ENCODE measurements at places on chromosomes 5 and 9.
A peak's percentile ranks its signal among the peaks of the same experiment; 100 is the strongest.

GRCh38 chr5:167934551-167934971 is 356.9 kb upstream of the WWC1 start:
- DNase-seq, result peak; percentile 96

GRCh38 chr5:73437101-73437776 is 11.3 kb downstream of the FOXD1 start:
- DNase-seq, result peak; percentile 90

GRCh38 chr9:6184749-6185645 is 30.6 kb upstream of the IL33 start:
- peak; percentile 65 for DNase-seq

GRCh38 chr5:35331956-35332950 is 102.0 kb upstream of the PRLR start:
- peak; percentile 73 for DNase-seq

DNA sequence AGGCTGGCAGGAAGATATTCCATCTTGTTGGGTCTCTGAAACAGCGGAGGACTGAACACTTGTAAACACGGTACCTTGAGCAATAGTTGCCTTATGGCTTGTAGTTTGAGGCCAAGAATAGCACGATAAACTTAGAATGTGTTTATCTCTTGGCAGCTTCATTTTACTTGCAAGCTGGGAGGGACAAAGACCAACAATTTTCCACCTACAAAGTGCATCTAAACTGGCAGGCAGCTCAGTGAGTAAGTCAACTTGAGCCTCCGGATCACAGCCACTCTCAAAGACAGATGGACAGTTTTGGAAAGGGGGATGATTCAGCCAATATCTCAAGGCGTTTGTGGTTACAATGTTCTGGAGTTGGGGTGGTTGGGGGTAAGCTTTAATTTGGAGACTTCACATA is 652.6 kb downstream of the CETN3 start:
- DNase-seq, result peak; percentile 9

GRCh38 chr9:94827584-94828304 is 101.2 kb downstream of the AOPEP start:
- DNase-seq, result no peak

GRCh38 chr5:130501151-130501865 is 597.0 kb downstream of the CHSY3 start:
- DNase-seq, result no peak

- DNase-seq, result no peak
Observed at GRCh38 chr9:9612270-9612669, 1000.5 kb downstream of the PTPRD start.

DNA sequence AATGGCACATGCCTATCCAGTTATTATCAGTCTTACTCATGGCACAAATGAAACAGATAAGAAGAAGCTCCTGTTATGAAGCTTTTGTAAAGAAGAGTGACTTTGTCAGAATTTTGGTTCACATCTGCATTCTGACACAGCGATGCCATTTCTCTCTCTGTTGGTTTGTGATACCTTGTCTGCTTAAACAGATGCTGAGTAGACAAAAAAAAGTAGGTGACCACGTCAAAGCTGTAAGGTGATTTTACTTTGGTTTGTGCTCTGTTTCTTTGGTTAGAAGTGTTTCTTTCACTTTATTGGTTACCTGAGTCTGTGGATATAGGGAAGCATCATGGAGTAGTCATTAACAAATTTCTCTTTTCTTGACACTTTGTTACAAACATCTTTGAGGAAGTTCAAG is 422.3 kb upstream of the ADAMTSL1 start:
- no peak for DNase-seq

- no peak for DNase-seq
Observed at GRCh38 chr5:61504143-61504770, 172.2 kb downstream of the ZSWIM6 start.

DNA sequence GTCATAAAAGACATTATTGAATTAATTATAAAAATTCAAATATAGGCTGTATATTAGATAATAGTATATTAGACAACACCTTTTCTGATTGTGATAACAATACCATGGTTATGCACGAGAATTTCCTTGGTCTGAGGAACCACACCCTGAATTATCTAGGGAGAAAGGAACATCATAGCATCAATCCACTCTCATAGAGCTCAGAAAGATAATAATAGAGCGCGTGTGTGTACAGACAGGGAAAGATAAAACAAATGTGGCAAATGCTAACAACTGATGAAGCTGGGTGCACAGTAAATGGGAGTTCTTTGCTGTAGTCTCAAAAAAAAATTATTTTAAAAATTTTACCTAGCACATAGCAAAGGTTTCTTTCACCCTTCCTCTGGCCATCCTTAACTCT is 143.5 kb downstream of the CDK5RAP2 start:
- DNase-seq, result no peak

GRCh38 chr5:75152860-75153259 is 83.8 kb downstream of the ANKRD31 start:
- DNase-seq, result no peak

DNA sequence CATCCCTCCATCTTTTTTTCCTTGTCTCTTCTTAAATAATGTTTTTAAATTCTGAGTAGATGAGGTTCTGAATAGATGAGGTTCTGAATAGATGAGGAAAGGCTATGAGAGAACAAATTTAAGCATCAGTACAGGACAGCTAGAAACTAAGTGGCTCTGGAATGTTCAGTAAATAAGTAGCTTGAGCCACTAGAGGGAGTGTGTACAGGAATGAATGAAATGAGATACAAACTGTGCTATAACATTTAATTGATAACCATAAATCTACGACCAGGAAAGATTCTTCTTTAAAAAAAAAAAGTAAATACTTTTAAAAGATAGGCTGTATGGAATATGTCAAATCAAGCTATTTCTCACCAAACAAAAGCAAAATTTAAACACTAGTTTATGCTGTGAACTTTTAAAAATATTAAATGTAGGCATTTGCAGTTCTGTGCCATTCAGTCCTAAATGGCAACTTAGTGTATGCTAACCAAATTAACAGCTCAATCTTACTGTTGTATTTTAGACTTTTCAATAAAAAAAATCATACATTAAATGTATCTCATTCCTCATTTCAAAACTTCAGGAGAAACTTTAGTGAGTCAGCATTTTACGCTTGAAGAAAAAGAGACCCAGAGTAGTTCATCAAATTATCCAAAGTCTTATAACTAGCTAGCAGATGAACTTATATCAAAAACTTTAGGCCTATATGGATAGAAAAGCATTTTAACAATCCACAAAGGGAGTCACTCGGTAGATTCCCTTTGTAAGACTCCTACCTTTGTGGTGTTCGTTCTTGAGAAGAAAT is 70.4 kb upstream of the SNX2 start:
- DNase-seq, result peak; percentile 82

DNA sequence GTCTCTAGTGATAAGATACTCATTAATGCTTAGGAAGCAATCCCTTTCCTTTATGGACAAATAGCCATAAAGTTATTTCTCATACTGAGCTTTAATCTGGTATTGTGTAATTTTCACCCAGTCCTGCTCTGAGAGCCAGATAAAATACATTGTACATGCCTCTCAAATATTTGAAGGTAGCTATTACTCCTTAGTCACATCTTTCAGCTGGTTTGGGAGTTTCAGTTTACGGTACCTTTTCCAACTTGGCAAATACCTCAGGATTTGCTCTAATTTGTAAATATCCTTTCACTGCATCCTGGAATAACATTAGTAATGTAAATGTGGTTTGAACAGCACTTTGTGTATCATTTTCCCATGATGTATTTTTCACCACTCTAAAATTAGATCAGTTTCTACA is 47.4 kb downstream of the ABHD17B start:
- peak; percentile 12 for DNase-seq

DNA sequence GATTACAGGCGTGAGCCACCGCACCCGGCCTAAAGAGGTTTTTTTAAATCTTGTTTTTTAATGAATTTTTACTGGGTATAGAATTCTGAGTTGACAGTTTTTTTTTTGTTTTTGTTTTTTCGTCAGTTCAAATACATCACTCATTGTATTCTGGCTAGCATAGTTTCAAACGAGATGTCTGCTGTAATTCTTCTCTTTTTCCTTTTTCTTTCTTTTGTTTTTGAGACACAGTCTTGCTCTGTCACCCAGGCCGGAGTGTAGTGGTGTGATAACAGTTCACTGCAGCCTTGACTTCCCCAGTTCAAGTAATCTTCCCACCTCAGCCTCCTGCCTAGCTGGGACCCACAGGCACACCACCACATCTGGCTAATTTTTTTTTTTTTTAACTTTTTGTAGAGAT is 2.2 kb upstream of the PRRT1B start:
- DNase-seq, result no peak

DNA sequence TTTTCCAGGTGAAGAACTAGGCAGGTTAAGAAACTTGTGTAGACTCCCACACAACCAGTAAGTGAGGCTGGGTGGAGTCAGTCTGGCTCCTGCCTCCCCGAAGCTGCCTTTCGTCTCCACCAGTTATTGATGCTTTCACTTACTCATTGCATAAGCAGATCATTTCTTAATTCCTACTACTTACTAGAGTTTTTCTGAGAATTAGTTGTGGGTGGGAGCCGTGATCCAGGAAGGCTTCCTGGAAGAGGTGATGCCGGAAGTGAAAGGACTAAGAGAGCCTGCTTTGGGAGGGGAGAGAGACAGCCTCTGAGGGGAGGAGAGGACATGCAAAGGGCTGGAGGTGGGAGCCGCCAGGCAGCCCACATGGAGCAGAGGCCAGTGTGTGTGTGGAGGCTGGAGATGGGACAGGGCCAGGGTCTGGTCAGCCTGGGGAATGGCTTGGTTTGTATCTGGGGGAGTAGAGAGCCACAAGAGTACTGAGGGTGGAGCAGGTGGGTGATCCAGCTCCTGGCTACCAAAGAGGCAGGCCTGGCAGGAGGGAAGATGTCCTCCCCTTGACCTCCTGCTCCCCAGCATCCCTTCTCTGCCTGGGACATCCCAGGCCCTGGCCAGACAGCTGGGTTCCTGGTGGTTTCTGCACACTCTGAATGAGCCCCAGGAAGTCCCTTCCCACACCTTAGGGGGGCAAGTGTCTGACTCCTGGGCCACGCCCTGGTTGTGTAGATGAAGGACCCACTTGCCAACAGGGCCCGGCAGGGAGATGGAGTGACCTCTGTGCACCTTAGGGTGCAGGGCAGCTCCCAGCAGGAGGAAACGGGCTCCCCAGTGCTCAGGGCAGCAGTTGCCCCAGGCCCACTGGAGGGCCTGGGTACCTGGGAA is 12.2 kb upstream of the CARD19 start:
- DNase-seq, result no peak

DNA sequence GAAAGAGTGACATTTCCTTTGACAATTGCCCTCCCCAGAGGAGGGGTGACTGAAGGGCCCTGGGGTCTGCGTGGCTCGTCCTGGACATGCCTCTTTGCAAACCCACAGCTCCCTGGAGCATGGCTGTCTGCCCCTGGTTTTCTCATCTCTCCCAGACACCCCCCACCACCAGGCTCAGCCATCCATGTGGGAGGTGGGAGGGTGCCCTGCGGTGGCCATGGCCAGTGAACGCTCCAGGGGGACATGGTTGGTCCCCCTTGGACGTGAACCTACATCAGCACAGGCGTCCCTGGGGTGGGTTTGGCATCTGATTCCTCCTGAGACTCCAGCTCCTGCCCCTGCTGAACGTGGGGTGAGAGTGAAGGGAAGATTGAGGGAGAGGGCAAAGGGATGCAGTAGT is 67.7 kb upstream of the LMX1B start:
- no peak for DNase-seq

GRCh38 chr9:20786807-20787206 is 102.7 kb downstream of the FOCAD start:
- DNase-seq, result no peak

GRCh38 chr5:142777850-142778249 is 7.7 kb downstream of the ARHGAP26 start:
- DNase-seq, result peak; percentile 14

DNA sequence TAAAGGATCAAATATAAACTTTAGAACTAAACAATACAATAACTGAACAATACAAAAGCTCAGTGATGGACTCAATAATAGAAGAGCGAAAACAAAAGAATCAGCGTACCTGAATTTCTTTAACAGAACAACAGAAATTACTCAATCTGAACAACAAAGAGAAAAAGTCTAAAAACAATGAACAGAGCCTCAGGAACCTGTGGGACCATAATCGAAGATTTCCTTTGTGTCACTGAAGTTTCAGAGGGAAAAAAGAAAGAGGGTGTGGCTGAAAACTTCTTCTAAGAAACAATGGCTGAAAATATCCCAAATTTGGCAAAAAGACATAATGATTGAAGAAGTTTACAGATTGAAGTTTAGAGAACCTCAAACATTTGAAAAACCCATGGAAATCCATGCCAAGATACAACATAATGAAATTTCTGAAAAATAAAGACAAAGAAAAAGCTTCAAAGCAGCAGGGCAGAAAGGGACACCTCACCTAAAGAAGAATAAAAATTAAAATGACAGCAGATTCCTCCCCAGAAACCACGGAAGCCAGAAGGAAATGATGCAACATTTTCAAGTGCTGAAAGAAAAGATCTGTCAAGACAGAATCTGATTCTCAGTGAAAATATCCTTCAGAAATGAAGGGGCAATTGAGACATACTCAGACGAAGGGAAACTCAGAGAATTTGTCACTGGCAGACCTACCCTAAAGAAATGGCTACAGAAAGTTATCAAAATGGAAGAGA is 288.8 kb downstream of the ARL15 start:
- DNase-seq, result peak; percentile 15

- peak; percentile 98 for DNase-seq
Observed at GRCh38 chr5:89556215-89556913, 673.4 kb upstream of the MEF2C start.

GRCh38 chr5:173231996-173232498 is 3.0 kb downstream of the NKX2-5 start:
- no peak for DNase-seq

- DNase-seq, result peak; percentile 79
Observed at GRCh38 chr5:142816531-142817430, 46.6 kb downstream of the ARHGAP26 start.

GRCh38 chr5:150353032-150353675 is 4.3 kb upstream of the TCOF1 start:
- no peak for DNase-seq

DNA sequence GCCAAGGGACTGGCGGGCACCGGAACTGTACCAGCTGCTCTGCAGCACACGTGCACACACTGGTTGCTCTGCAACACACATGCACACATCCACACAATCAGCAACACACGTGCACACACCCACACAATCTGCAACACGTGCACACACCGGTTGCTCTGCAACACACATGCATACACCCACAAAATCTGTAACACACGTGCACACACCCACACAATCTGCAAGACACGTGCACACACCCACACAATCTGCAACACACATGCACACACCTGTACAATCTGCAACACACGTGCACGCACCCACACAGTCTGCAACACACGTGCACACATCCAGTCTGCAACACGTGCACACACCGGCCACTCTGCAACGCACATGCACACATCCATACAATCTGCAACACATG is 17.9 kb downstream of the PLEKHG4B start:
- DNase-seq, result no peak

GRCh38 chr5:68370196-68370595 is 154.6 kb downstream of the PIK3R1 start:
- DNase-seq, result no peak

DNA sequence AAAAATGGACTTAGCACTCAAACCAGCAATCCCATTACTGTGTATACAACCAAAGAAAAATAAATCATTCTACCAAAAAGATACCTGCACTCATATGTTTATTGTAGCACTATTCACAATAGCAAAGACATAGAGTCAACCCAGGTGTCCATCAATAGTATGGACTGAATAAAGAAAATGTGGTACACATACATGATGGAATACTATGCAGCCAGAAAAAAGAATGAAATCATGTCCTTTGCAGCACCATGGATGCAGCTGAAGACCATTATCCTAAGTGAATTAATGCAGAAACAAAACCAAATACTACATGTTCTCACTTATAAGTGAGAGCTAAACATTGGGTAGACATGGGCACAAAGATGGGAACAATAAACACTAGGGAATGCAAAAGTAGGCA is 236.8 kb upstream of the POU5F2 start:
- no peak for DNase-seq

- no peak for DNase-seq
Observed at GRCh38 chr5:169152946-169153345, 148.0 kb downstream of the SLIT3 start.
